ENCODE measurements at places on chromosomes 16 and 17.

- DNase-seq = peak; percentile 28
These were observed 3.3 kb upstream of the AXIN2 start for GRCh38 chr17:65564793-65565192.

DNA sequence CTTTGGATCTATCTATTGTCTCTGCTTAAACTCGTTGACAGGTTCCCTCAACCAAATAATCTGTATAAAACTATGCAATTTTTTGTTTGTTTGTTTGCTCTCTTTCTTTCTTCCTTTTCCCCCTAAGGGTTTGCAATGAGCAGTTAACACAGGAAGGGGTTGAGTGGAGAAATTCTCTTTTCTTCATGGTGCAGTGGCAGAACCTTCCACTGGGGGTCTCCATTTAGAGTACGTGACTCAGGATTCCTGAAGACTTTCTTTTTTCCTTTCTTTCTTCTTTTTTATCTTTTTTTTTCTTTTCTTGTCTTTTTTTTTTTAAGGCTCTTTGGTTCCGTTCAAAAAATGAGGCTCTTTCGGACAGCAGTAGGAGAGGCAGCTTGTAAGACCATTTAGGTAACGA lies 19.5 kb upstream of the RBFOX1 start:
- DNase-seq = no peak

GRCh38 chr16:6528217-6528616 lies 804.4 kb upstream of the RBFOX1 start:
- DNase-seq = no peak

DNA sequence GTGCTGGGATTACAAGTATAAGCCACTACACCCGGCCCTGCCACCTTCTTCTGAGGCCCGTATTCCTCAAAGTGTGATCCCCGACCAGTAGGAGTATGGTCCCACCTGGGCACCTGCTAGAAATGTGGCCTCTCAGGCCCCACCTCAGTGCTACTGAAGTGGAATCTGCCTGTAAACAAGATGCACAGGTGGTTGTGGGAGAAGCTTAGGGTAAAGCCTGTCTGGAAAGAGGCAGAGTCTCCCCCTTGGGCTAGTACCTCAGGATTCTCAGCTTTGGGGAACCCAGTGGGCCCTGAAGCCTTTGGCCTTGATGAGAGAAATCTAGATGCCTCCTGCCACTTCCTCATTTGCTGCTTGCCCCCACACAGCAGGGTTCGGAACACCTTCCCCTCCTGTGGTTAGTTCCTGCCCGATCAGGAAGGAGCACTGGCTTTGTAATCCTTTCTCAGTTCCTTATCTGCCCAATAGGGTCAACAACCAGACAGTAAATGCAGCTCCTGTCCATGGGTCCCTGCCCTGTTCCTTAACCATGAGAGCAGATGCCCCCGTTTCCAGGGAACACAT lies 25.2 kb downstream of the TK2 start:
- no peak for DNase-seq

- DNase-seq = no peak
These were observed 32.7 kb upstream of the SLC6A2 start for GRCh38 chr16:55622930-55623561.

GRCh38 chr17:37702598-37702997 lies 42.3 kb downstream of the HNF1B start:
- peak; percentile 63 for DNase-seq

Measured in foreskin fibroblast (primary cell).